Activated CD4-positive, alpha-beta T cell treated with anti-CD3 and anti-CD28 coated beads, Interleukin-2, amount 50 U/mL, for 16 hours (primary cell): ENCODE measurements at places on chromosomes 16 and 17.

- DNase-seq = no peak
Measured at GRCh38 chr16:47463771-47464624, 2.9 kb downstream of the PHKB start.

- no peak for DNase-seq
Measured at GRCh38 chr16:80981103-80981502, 25.6 kb downstream of the CMC2 start.

GRCh38 chr17:38667099-38667786 is 7.5 kb downstream of the EPOP start:
- peak; percentile 75 for DNase-seq

DNA sequence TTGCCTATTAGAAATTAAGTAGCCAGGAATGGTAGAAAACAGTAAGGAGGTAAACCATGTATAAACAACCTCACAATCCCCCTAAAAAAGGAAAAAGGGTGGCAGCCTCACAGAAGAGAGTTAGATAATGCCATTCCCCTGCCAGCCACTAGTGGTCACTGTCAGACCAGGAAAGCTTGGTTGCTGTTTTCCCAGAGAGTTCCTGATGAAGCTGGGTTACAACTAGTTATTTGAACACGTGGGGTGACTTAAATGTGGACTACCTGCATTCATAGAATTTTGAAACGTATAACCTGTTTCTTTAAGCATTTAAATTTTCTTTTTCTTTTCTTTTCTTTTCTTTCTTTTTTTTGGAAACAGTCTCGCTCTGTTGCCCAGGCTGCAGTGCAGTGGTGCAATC is 5.8 kb downstream of the GPRC5C start:
- DNase-seq = no peak

GRCh38 chr17:79508291-79508716 is 102.5 kb downstream of the RBFOX3 start:
- DNase-seq = no peak

GRCh38 chr16:15041271-15042004 is 14.4 kb downstream of the NTAN1 start:
- no peak for DNase-seq

GRCh38 chr17:60602385-60602742 is 2.4 kb downstream of the PPM1D start:
- no peak for DNase-seq

- DNase-seq = peak; percentile 0
Measured at GRCh38 chr16:76639685-76640289, 362.6 kb downstream of the CNTNAP4 start.

DNA sequence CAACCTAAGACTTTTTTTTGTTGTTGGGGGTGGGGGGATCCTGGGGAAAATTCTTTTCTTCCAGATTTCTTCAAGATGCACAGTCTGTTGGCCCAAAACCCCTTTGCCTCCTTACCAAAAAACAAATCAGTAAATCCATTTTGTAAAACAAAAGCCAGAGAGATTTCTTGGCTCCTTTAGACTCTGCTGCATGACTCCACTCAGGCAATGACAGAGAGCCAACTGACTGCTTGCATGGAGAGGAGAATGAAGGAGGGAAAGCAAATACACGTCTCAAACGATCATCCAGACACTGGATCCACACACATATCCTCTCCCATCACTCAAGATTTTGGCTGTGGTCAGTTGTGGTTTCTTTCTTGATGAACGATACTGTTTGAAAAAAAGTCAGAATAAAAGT is 13.8 kb downstream of the COPRS start:
- no peak for DNase-seq

- DNase-seq = peak; percentile 21
Measured at GRCh38 chr16:46859719-46860152, 24.4 kb upstream of the GPT2 start.

DNA sequence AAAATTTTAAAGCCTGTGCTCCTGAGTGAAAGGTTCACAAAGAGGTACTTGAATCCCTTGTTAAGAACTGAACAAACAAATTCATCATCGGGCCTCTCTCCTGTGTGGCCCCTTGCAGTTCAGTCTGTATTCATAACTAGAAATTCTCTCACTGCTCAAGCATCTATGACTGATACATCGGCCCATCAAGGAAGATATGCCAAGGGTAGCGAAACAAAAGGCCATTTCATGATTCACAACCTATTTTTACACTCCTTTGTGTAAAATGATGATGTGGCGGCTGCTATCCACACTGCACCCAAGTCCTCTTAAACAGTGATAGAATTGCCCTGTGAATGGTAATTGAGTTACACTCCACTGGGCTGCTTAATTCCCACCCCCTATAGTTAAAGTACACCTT is 204.6 kb downstream of the STX8 start:
- no peak for DNase-seq

DNA sequence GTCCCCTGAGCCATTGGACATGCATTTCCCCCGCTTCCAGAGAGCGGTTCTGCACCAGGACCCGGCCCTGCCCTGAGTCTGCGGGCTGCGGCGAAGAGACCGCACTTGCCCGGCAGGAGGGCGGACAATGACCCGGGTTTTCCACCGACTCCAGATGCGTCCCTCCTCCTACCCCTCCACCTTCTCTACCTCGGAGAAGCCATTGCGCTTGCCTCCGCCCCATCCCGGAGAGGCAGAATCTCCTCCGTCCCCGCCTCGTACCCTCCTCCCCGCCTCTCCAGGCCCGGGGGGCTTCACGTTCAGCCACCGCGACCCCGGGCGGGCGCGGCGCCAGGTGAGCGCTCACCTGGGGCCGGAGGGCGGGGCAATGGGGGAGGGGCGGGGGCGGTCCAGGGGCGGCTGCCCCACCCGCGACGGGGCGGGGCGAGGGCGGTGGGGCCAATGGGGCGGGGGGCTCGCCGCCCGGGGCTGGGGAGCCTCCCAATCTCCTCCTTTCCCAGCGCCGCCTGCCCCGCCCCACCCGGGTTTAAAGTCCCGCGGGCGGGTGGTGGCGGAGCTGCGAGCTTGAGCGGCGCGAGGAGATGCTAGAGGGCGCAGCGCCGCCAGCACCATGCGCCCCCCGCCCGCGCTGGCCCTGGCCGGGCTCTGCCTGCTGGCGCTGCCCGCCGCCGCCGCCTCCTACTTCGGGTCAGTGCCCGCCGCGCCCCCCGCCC is at the start of gene WNT9B:
WNT9B (plus strand) TSS at position 555 of the 713 bp plus-strand sequence; CDS start at position 611, 56 bp downstream.
- DNase-seq = no peak

- peak; percentile 10 for DNase-seq
Measured at GRCh38 chr17:80034791-80035686, 633 bp downstream of the TBC1D16 start.

- DNase-seq = peak; percentile 16
Measured at GRCh38 chr16:2296661-2297505, 29.0 kb upstream of the RNPS1 start.

DNA sequence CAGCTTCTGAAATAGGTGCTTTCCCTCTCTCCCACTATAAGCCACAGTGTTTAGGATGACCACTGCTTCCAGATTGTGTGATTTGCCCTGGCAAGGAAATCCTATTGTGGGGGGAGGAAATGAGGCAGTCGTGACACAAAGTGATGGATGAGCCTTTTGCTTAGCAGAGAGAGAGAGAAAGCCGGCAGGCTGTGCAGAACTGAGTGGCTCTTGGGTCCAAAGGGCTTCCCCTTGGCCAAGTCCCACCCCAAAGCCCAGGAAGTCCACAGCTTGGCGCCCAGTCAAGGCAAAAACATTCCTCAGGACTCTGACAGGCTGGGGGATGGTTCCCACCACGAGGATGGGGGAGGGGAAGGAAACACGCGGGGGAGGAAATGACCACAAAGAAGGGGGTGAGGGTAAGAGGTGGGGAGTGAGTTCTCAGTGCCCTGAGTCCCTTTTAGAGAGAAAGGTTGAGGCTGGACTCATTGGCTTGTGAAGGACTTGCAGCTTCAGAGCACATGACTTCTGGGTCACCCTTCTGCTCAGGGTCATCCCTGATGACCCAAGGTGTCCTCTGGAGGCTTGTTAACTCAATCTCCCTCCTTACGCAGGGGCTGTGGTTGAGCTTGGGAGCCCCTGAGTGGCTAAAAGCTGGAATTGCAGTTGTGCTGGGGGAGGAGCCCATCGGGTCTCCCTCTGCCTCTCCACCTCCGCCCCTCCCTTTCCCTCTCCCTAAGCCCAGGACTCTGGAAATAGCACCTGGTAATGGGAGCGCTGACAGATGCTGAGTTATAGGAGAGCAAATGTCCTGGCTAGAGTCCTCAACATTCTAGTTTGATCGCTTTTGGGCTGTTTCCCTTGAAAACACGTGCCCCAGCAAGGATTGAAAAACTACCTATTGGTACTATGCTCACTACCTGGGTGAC is 10.3 kb upstream of the MSL1 start:
- DNase-seq = peak; percentile 84

DNA sequence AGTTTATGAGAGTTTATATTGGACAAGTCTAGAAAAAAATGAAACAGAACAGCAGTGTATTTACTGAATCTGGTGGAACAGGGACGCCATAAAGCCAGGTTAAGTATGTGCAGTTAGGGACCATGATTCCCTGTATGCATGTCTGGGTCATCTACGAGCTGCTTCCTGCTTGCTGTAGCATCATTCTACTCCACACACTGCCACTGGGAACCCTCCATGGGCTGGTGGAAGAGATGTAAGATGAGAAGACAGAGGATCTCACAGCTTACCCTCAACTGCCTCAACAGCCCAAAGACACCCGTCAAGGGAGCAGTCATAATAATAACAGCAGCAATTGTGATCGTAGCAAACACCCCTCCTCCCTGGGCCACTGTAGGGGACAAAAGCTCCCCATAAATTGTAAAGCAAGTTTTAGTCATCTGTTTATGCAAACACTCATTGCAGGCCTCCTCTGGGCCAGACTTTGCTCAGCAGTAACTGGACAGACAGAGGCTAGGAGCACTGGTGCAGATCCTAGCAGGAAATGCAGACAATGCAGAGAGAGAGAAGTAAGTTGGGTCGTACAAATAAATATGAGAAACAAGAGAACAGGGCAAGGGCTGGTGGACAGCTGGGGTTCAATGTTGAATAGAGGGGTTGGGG is 188.0 kb downstream of the SOX9 start:
- DNase-seq = no peak

DNA sequence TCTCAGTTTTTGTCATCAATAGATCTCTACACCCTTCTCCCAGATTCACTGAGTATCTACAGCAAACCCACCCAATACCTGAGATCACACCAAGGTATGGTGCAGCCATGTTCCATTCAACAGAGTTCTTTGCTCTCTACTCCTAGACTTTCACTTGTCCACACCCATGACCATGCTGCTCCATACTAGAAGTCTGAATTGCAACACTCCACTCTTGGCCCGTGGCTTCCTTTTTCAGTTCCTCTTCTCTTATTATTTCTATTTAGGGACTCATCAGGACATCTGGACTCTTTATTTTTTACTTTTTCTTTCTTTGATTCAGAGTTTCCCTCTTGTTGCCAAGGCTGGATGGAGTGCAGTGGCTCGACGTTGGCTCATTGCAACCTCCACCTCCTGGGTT is 37.1 kb downstream of the YWHAE start:
- no peak for DNase-seq

DNA sequence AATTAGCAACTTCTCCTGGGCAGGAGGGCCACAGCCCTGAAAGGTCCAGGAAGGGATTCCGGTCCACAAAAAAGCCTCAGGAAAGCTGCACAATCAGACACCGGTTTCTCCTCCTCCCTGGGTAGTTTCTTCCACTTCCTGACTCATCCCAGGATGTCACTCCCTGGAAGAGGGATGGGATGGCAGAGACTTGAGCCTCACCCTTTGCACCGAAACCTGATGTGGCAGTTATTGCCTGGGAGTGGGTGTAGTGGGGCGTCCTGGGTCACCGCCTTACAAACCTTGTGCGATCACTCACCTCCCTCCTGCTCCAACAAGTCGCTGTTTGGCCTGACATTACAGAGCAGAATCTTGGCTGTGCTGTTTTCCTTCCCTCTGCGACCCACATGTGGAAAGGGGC is 70.8 kb downstream of the LYRM1 start:
- DNase-seq = no peak

DNA sequence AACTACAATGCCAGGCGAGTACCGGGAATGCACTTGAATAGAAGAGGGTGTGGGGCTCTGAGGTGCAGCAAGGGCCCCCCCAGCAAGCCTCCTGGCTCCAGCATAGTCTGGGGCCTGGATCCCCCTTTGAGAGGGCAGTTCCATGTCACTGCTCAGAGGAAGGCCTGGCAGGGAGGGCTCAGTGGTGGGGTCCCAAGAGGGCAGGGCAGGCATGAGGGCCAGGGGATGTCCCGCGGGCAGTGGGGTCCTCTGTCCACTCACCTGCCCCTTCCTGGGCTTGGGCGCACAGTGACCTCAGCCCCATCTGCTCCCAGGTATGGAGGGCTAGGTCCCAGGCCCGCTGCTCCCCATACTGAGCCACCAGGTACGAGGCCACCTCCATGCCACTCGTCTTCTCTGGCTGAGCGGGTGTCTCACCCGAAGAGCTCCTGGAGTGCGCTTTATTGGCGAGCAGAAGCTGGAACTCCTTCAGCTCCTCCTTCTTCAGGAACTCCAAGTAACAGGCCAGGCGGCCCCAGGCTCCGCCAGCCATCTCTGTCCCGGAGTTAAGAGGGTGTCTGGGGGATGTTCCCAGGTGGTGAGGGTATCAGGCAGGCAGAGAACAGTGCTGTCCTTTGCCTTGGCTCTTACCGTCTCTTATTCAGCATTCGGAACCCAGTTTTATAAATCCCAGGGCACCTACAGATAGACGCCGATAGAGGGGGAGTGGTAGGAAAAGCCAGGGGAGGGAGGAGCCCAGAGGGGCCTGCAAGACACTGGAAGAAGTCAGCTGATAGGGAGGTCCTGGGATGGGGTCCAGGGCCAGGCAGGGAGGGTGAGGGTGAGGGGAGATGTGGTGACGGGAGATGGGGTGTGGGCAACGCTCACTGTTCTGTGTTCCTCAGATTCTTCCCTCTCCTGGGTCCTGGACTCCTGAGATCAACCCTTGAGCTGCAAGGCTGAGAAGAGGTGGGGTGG is 605 bp downstream of the NLRP1 start:
- DNase-seq = no peak

DNA sequence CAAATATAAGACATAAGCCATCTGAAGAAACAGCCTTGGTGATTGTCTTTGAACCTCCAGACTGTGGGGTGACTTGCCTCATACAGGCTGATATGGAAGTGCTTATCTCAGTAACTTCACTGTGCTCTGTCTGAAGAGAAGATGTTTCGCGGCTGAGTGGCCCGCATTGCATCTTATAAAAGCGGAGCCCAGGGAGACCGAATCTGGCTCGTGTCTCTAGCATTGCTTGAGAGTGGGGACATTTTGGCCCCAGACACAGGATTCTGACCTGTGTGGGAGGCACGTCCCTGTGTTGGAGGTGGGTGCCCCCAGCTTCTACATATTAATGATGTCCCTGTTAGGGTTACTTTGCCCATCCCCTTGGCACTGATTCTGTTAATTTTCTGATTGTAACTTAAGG is 66.4 kb downstream of the METRNL start:
- DNase-seq = no peak

- DNase-seq = no peak
Measured at GRCh38 chr17:63445065-63445464, 1.0 kb downstream of the CYB561 start.
